ENCODE measurements at places on chromosomes 13 and 19. TPM values are rescaled to one million over a fixed set of nuclear protein-coding genes. Genes with fewer than 3 reads are reported as not detected.

The FBXL3 gene
- 51.0 TPM for total RNA-seq

The KIR3DL2 gene
- total RNA-seq: not detected

The TRPC4 gene
- total RNA-seq: 0.09 TPM

The RXFP2 gene
- not detected for total RNA-seq

The SARS2 gene
- total RNA-seq: 10.6 TPM
